ENCODE measurements at places on chromosomes 3 and 15.
A peak's percentile ranks its signal among the peaks of the same experiment; 100 is the strongest.

DNA sequence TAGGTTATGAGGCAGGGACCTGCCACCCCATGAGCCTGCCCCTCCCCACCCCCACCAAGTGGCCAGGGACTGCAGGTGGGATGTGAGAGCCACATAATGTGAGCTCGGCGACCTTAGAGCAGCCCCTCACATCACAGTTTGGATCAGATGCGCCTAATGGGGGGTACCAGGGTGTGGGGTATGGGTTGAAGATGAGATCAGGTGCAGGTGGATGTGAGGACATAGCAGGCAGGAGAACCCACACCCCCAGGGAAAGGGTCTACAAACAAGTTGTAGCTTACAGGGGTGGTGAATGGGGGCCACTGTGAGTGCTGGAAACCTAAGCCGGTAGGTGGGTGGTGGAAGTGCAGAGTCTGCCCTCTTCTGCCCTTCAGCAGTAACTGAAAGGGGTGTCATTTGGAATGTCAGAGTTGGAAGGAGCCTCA, 94.0 kb downstream of the CORO2B start:
- DNase-seq = no peak

- no peak for DNase-seq
Measured at GRCh38 chr15:94346282-94346681, 114.9 kb downstream of the MCTP2 start.

GRCh38 chr3:16484216-16484615, 29.3 kb downstream of the RFTN1 start:
- DNase-seq = no peak

DNA sequence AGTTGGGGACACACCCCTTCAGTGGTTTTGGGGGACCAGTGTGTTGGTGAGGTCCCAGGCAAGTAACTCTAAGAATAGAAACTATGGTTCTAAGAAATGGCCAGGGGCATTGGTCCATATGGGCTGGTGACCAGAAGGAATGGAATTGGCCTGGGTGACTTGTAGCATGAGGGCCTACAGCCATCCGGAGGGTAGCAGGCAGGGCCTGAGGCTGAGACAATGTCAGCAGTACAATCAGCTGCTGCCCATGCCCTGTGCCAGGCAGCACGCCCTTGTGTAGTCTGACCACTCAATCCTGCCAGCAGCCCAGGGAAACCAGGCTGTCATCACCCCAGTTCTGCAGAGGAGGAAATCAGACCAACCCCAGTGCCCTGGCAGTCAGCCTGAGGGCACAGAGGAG, 100.6 kb downstream of the DNAJB8 start:
- DNase-seq = peak; percentile 86

- DNase-seq = no peak
Measured at GRCh38 chr3:101814835-101815234, 34.5 kb upstream of the NFKBIZ start.

DNA sequence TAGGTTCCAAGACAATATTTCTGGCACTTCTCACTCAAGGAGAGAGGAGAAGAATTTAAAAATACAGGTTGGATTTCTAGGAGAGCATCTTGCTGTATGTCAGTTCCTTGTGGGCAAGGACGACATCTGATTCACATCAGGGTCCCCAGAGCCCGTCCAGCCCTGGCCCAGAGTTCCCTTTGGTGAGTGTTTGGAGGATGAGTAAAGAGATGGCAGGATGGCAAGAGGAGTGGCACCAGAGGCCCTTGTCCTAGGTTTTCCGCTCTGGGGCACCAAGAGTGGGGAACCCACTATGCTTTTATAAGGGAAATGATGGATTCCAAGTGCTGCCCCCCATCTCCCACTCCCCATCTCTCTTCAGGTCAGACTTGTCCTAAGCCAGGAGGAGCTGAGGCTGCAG, 181.8 kb downstream of the TBC1D2B start:
- no peak for DNase-seq

DNA sequence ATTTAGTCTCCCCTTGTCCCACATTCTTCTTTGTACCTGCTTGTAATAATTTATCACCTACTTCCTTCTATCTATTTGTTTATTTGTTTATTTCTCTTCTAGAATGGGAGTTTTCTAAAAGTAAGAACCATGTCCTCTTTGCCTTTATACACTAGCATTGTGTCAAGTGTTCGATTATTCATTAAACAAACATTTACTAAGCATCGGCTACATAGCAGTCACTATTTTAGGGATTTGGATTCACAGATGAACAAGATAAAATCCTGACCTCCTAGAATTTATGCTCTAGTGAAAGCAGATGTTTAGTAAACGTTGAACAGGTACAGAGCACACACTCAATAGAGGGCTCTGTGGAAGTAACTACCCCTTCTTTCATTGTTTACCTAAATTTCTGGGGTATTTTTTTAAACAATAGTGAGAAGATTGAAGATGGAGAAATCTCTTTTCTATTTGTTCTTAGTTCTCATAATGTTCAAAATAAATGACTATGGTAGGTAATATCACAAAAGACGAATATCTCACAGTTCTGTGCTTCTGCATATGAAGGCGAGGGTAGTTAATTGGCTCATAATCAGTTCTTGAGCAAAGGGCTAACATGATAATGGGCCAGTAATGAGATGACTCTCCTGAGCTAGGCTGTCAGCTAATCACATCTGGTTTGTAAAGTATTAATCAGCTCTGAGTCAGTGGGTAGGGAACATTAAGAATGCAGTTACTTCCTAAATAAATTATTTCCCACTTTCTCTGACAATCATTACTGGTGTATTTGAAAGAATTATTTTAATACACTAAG, 111.9 kb downstream of the SLC9A9 start:
- no peak for DNase-seq

DNA sequence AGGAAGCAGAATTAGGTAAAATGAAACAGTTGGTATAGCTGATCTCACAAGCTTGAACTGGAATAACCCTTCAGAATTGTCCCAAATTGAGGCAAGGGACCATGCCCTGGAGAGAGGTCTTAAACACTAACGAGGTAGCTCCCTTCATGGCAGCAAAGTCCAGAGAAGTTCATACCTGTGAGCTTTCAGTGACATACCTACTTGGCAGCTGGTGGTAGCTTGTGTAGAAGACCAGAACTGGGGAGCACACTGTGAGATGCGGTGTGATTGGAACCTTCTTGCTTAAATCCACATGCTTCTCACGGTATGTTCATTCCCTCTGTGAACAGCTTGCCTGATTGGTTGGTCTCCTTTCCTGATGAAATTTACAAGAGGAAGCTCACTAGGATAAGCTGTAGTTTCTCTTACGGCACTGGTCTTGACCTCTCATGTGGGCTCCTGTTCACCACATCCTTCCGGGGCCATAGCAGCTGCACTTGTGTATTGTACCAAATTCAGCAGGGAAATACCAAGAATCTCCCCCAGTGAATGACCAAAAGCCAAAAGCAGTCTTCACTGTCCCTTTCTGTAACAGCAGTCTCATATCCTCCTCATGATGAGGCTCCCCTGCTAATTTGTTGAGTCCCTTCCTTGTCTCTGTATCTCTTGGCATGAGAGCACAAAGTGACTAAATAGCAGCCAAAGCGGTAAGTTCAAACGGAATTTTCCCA, 483.7 kb upstream of the FRG2C start:
- DNase-seq = no peak

GRCh38 chr3:114839476-114839875, 307.6 kb downstream of the ZBTB20 start:
- no peak for DNase-seq

DNA sequence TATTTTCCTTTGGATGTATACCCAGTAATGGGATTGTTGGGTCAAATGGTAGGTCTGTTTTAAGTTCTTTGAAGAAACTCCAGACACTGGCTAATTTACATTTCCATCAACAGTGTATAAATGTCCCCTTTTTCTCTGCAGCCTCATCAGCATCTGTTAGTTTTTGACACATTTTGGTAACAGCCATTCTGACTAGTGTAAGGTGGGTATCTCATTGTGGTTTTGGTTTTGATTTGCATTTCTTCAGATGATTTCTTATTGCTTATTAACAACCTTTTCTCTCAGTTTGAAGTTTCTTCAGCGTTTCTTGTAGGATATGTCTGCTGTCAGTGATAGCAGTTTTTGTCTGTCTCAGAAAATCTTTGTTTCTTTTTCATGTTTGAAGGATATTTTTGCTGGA, 15.4 kb downstream of the GALK2 start:
- DNase-seq = no peak

DNA sequence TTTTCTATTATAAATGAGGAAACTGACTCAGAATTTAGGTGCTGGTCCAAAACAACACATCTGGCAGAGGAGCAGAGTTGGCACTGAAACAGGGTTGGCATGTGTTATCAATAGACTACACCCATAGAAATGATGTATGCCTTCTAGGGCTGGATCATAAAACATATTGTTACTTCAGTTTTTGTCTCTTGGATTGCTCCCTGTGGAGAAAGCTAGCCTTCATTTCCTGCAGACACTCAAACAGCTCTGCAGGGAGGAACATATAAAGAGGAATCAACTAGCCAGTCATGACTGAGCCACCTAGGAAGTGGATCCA, 507 bp upstream of the MRPL3 start:
- no peak for DNase-seq

DNA sequence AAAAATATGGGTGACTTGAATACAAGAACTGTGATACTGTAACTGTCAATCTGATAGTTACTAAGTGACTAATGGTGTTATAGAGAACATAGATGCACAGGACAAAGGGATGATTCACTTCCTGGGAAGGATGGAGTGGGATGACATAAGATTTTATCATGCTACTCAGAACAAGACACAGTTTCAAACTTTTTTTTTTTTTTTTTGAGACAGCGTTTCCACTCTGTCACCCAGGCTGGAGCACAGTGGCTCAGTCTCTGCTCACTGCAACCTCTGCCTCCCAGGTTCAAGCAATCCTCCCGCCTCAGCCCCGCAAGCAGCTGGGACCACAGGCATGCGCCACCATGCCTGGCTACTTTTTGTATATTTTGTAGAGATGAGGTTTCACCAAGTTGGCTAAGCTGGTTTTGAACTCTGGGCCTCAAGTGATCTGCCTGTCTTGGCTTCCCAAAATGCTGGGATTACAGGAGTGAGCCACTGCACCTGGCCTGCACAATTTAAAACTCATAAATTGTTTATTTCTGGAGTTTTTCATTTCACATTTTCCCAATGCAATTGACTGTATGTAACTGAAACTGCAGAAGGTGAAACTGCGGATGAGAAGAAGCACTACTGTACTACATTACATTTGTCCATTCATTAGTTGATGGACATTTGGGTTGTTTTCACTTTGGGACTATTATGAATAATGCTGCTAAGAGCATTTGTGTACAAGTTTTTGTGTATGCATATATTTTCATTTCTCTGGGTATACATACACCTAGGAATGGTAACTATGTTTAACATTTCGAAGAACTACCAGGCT, 40.6 kb downstream of the ADIPOQ start:
- no peak for DNase-seq

DNA sequence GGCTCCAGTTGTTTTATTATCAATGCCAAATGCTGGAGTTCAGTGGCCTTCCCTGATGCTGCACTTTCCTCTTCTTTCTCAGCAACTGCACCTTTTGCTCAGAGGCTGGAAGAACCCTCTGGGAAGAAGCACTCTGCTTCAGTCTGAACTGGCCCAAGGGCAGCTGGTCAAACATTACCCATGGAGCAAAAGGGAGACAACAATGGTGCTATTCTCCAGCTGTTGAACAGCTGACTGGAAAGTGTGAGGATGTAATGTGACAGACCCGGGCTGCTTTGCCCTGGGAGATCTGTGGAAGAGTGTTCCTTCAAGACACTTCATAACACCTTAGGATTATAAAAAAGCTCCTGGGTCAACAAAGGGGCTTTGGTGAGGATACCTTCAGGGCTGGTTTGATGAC, 84.9 kb downstream of the EPHB1 start:
- DNase-seq = no peak

GRCh38 chr3:123590685-123591450, 6.0 kb upstream of the HACD2 start:
- no peak for DNase-seq

GRCh38 chr15:87578776-87579175, 677.8 kb downstream of the NTRK3 start:
- no peak for DNase-seq

- DNase-seq = no peak
Measured at GRCh38 chr3:16056217-16056616, 118.3 kb upstream of the GALNT15 start.
